ENCODE measurements at places on chromosomes 2 and 18. TPM values are rescaled to one million over a fixed set of nuclear protein-coding genes. Genes with fewer than 3 reads are reported as not detected.

The WDR12 gene
- 32.9 TPM for total RNA-seq

The HOXD13 gene
- total RNA-seq: not detected

The PROC gene
- not detected for total RNA-seq

The TUBB8B gene
- not detected for total RNA-seq

The ESCO1 gene
- 10.6 TPM for total RNA-seq

The DES gene
- 165 TPM for total RNA-seq

The MOGAT1 gene
- total RNA-seq: not detected

The GMPPA gene
- 70.1 TPM for total RNA-seq

The ECEL1 gene
- total RNA-seq: not detected

The KCNG2 gene
- total RNA-seq: 2.2 TPM

The SNTG2 gene
- not detected for total RNA-seq

Measured in pericardium fibroblast (primary cell).